ENCODE measurements at places on chromosomes 2 and 18.

GRCh38 chr2:71659868-71660518 is 206.6 kb downstream of the DYSF start:
- H3K4me1 ChIP-seq, result no peaks in the 10 kb centered on the region
- no peak overlapping the region for H3K4me3 ChIP-seq
- no peaks in the 10 kb centered on the region for H3K27me3 ChIP-seq

- DNase-seq, result no peak
- H3K27me3 ChIP-seq, result no peaks in the 10 kb centered on the region
- no peak overlapping the region for H3K27ac ChIP-seq
- H3K4me3 ChIP-seq, result no peak overlapping the region
- no peaks in the 10 kb centered on the region for H3K36me3 ChIP-seq
These were observed 40.3 kb downstream of the CRIM1 start for GRCh38 chr2:36395866-36396265.

- no peaks in the 10 kb centered on the region for H3K4me1 ChIP-seq
- no peaks in the 10 kb centered on the region for H3K27me3 ChIP-seq
- no peaks in the 10 kb centered on the region for H3K36me3 ChIP-seq
These were observed 157.3 kb upstream of the ALKAL2 start for GRCh38 chr2:444937-445884.

- no peak for DNase-seq
- no peak overlapping the region for H3K27ac ChIP-seq
- H3K4me3 ChIP-seq, result no peak overlapping the region
- H3K27me3 ChIP-seq, result no peaks in the 10 kb centered on the region
These were observed 48.9 kb downstream of the LDLRAD4 start for GRCh38 chr18:13267431-13267873.

DNA sequence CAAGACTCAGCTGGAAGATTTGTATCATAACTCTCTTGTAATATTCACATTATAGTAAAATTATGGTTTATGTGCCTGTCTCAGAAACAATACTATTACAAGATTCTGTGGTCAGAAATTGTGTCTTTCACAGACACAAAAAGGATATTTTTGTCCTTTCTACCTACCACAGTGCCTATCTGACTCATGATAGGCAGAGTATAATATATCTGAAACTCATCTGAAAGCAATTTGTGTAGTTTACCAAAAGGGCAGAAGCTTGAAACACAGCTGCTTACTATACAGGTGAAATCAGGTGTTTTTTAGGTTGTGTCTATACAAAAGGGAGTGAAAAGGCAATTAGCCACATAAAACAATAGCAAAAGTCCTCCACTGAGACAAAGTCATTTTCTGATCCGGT is 10.9 kb downstream of the TMEM200C start:
- DNase-seq, result no peak
- no peaks in the 10 kb centered on the region for H3K36me3 ChIP-seq
- H3K27me3 ChIP-seq, result no peaks in the 10 kb centered on the region
- no peak overlapping the region for H3K27ac ChIP-seq
- H3K4me1 ChIP-seq, result no peaks in the 10 kb centered on the region
- H3K4me3 ChIP-seq, result no peak overlapping the region

DNA sequence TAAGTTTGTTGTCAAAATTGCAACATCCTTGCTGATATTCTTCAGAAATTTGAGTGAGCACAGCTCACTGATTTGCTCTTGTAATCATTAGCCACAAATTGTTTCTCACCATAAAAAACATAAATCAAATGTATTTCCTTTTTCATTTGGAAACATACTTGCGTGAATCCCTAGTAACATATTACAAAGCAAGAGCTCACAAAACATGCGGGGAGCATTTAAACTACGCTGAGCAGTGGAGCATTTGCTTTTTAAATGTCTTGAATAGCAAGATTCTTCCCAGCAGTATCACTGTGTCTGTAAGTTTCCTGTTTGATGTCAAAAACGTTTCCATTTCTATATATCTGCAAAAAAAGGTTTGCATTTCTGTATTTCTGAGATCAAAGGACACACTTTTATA is 788.3 kb upstream of the SALL3 start:
- DNase-seq, result no peak
- no peaks in the 10 kb centered on the region for H3K27me3 ChIP-seq
- no peak overlapping the region for H3K4me3 ChIP-seq
- no peak overlapping the region for H3K27ac ChIP-seq
- H3K4me1 ChIP-seq, result no peaks in the 10 kb centered on the region
- H3K36me3 ChIP-seq, result no peaks in the 10 kb centered on the region

Measured in vagina (tissue), 2 donors.